IPS DF 6.9 (cell line): ENCODE measurements at places on chromosomes 3 and 15.

DNA sequence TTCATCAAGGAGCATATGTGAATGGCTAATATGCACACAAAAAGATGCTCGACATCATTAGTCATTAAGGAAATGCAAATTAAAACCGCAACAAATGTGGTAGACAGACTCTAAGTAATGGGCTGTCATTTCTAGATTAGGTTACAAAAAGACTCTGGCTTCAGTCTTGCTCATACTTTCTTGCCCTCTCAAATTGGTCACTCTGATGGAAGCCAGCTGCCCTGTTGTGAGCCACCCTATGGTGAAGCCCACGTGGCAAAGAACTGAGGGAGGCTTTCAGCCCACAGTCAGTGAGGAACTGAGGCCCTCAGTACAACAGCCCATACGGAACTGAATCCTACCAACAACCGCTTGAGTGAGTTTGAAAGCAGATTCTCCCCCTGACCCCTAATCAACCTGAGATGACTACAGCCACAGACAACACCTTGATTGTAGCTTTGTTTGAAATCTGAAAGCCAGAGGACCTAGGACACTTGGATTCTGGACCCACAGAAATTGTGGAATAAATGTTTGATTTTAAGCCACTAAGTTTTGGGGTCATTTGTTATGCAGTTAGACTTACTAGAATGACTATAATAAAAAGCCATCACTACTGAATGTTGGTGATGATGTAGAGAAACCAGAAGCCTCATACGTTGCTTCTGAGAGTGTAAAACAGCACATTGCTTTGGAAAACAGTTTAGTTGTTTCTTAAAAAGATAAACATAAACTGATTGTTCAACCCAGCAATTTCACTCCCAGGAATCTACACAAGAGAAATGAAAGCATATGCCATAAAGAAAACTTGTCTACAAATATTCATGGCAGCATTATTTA, 45.7 kb downstream of the EHHADH start:
- no peak for DNase-seq

DNA sequence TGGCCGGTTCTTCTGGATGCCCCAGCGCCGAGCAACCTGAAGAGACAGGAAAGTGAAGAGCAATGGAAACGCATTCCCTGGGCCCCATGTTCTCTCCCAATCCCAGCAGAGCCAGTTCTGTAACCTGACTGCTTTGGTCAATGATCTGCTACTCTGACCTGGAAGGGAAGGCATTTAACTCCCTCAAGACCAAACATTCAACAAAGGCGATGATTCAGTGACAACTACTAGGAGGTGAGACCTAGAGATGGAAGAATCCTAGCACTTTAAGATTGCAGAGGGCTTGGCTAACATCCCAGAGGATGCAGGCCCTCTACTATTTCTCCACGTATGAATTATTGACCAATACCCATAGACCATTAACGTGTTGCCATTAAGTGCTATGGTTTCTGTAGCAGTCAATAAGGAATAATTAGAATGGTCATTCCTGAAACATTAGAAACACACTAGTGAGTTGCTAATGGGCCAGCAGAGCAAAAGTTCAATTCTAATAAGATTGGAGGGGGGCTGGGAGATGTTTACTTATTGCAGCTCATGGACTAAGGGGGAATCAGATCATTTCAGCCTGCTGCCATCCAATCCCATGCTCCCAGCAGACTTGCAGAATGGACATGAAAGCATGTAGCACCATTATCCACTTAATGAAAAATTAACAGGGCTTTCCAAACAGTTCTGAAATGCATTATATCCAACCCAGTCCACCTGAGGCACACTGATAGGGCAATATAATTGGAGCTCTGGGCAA, 56.6 kb downstream of the ETV5 start:
- no peak for DNase-seq

GRCh38 chr3:190558316-190558715, 44.4 kb downstream of the IL1RAP start:
- no peak for DNase-seq

DNA sequence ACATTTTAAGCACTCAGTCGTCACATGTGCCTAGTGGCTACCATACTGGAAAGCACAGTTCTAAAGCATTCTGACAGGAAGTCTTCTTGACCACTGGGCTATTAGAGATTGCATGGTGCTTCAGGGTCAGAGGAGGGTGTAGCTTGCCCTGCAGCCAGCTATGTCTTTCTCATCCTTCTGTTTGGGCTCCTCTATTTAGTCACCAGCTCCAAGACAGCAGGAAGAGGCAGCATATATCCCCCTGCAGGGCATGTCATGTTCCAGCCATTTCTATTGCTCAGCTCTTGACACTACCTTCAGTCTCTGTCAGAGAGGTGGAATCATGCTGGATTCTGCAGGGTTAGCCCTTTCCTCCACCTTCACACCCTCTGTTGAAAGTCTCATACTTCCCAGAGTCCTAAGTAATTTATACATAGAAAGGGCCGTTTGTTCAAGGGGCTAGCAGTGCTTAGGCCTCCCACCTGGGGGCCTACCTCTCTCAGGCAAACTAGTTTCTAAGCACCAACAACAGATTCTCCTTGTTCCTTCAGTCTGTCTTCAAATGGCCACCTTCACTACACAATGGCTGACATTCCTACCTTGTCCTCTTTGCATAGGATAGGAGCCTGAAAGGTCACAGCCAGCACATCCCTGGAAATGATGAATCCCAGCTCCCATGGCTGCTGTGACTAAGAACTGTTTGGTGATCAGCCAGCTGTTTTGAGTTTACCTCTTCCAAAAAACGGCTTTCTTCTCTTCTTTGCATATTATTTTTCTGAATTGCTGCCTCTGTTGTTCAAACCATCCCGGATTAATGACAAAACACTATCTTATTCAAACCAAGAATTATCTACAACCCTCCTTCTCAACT, 115.7 kb upstream of the BFSP2 start:
- peak; percentile 25 for DNase-seq

- no peak for DNase-seq
Measured at GRCh38 chr3:155411500-155412223, 118.2 kb upstream of the STRIT1 start.

DNA sequence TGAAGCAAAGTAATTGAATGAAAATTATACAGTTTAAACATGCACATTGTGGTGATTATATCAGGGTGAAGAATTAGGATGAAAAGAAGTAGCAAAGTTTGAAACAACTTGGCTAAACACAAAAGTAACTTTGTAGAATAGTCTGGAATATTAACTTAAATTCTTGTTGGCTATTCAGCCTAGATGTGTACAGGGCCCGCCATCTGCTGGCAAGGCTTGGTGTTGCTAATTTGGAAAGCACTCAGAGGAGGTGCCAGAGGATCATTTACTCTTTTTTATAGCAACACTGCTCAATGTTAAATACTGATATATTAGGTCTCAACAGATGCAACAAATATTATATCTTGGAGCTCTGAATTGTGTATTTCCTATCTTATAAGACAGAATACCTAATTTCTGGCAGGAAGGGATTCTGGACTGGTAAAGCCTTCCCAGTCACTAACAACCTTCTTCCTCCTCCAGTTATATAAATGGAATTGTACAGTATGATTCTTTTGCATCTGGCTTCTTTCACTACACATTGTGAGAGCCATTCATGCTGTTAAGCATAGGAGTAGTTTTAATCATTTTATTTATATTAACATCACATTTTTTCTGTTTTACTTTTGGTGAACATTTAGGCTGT, 36.1 kb downstream of the TTC23 start:
- peak; percentile 9 for DNase-seq

DNA sequence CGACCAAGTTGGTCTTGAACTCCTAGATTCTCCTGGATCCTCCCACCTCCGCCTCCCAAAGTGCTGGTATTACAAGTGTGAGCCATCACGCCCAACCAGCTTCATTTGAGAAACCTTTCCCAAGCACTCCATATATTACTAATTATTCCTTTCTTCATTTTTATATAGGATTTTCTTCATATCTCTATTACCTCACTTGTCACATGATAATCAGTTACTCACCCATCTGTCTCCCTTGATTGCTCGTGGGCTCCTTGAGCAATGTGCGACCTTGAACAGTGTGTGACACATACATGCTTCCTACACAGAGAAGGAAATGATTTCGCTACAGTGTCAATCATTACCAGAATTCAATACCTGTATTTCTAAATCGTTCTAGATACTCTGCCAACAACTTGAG, 110.7 kb upstream of the C2CD4B start:
- DNase-seq, result no peak

DNA sequence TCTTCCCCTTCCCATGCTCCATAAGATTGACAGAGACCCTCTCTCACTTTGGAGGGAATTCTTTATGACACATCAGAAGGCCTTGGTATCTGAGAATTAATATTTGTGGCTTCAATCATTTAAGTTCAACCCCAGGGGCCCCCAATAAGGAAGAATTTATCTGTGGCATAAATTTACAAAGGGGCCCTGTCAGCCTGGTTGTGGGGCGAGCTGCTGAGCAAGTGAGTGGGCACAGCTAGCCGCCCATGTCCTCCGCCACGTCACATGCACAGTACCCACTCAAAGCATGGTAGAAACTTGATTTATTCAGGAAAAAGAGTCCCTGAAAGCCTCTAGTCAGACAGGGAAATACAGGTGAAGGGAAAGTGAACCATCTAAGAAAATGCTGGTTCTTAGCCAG, 13.3 kb downstream of the PLXNB1 start:
- no peak for DNase-seq

DNA sequence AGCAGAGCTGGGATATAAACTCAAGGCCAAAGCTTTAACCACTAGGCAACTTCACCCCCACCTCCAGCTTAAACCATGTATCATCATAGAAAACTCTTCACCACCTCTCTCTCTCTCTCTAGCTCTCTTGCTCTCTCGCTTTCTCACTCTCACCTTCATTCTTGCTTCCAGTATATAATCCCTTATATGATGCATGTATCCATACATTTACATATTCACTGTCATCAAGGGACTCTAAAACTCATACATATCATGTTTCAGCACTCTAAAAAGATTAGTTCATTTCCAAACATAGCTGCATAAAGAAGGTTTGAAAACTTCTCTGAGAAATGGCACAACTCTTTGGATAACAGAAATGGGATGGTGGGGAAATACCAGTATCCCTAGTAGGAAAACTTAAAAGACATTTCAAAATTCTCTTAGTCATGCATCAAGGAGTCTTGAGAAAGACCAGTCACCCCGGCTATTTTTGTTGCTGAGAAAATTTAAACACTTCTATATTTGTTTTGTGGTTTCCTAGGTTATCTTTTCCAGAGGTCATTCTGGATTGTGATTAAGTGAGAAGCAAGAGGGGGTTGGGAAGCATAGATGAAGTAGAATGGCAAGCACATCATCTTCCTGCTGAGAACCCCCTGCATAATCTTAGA, 447.8 kb upstream of the THBS1 start:
- no peak for DNase-seq

GRCh38 chr3:191019855-191020254, 157.4 kb upstream of the GMNC start:
- DNase-seq, result no peak

GRCh38 chr3:32899265-32899664, 52.2 kb upstream of the CCR4 start:
- DNase-seq, result no peak

DNA sequence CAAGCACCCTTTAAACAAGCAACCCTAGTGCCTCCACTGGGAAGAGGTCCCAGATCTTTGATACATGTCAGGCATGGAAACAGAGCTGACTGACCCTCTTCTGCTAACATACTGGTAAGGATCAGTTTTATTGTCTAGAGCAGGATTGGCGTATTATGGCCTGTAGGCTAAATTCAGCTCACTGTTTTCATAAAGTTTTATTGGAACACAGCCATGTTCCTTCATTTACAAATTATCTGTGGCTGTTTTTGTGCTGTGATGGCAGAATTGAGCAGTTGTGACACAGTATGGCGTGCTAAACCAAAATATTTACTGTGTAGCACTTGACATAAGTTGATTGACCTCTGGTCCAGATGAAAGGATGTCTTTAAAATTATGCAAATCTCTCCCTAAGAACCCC, 45.0 kb downstream of the WDR76 start:
- DNase-seq, result no peak

DNA sequence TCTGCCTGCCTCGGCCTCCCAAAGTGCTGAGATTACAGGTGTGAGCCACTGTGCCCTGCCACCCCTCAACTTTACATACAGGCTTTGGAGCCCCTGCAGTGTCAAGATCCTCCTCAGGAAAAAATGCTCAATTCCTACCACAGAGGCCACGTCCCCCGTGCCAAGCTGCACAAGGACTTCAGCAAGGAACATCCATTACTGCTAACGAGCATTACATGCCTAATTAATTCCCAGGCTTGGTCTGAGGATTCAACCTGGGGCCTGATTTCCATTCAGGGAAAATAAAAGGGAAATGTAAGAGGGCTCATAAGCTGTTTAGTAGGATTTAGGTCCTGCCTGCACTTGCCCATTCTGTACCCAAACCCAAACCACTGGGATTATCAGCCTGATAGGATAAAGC, 161.4 kb downstream of the RAB11A start:
- DNase-seq, result no peak

- no peak for DNase-seq
Measured at GRCh38 chr3:8560366-8561007, 58.9 kb downstream of the LMCD1 start.

DNA sequence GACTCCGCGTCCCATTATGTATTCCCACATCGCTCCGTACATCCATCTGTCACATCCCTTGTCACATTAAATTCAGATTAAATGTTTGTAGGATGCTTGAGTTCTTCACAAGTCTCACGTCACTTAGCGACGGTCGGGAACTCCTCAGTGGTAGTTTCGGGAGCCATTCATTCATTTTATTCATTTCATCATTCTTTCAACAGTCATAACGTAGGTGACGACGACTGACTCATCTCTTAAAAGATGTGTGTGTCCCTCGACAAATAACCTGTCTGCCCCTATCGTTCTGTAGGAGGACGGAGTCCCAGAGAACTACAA, 272 bp upstream of the SRPRB start:
- no peak for DNase-seq

- no peak for DNase-seq
Measured at GRCh38 chr15:64315216-64315615, 40.8 kb downstream of the CSNK1G1 start.

GRCh38 chr3:115102046-115102445, 45.0 kb downstream of the ZBTB20 start:
- no peak for DNase-seq

GRCh38 chr15:38459480-38459879, 5.6 kb downstream of the FAM98B start:
- DNase-seq, result no peak

DNA sequence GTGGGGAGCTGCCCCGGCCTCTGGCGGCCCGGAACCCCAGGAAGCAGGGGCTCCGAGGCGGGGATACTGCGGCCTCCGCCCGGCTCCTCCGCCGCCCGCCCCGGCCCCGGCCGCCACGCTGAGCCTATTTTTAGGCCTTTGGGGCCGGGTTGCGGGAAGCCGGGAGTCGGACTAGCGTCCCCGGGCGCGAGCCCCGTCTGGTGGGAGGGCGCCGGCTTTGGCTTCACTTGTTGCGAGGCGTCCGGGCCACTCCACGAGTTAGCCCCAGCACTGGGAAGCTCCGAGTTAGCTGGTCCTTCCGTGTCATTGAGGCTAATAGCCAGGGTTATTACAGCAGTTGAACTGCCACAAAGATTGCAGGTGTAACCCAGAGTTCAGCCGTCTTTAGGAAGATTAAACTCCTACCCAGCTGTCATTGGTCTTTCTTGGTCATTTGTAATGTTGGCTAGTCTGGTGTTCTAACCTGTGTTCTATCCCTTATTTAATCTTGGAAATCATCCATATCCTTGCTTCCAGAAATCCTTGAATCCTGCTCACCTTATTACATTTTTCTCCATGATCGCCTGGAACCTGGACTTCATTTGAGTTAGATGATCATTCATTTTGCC, 791 bp downstream of the GYG1 start:
- DNase-seq, result no peak
